Stimulated activated CD8-positive, alpha-beta memory T cell treated with anti-CD3 and anti-CD28 coated beads, Interleukin-15, amount 100 ng/mL, for 24 hours (primary cell): ENCODE measurements at places on chromosomes 2 and 18.

GRCh38 chr2:105796791-105797190 lies 52.1 kb downstream of the NCK2 start:
- DNase-seq = no peak

- DNase-seq = no peak
Measured at GRCh38 chr2:126228531-126228930, 427.4 kb upstream of the GYPC start.

GRCh38 chr2:151241224-151241623 lies 20.4 kb downstream of the RBM43 start:
- DNase-seq = no peak

DNA sequence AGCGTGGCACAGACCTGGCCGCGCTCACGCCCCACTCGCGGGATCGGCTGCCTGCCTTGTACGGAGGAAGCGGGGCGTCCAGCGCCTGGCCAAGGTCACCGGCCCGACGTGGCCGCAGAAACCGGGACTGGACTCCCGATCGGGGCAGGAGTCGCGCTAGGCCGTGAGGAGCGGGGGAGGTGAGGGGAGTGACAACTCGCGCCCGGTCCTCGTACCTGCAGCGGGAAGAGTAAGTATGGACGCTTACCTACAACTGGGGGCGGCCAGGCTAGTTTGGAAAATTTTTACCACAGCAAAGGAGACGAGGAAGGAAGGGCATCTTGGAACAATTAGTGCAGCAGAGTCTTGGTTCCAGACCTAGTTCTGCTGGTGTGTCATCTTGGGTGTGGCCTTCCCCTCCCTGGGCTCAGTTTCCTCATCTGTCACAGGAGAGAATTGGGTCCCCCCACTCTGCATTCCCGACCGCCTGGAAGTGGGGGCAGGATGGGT lies 693 bp downstream of the UBE2F start:
- no peak for DNase-seq

DNA sequence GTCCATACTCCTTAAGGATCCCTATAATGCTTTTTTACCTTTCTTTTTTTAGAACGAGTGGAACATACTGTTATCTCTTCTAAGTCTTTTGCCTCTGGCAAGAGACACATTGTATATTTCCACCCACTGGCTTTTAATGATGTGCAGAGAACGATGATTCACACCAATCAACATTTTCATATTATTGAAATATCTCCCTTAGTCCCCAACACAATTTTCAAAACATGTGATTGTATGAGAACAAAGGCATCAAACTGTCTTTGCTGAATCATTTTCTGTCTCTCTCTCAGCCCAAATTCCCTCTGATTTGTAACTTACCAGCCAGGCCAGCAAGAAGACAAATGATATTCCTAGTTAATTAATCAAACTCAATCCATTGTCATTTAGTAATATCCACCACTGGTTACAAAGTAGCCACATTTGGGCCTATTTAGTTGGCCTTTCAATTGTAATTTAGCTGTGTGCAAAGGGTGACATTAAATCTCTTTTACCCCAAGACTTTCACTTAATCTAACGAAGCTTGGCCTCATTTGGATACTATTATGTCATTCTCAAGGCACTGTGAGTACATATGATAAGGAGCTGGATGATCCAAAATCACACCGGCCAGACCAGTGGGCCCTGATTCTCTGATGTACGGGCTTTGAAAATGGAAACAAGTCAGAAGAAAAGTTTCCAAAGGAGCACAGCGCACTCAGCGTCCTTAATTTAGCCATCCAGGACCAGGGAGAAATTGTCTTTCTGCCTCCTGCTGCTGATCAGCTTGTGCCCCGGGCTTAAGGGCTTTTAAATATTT lies 185.1 kb downstream of the SCG2 start:
- DNase-seq = no peak

GRCh38 chr18:31783059-31783458 lies 22.4 kb upstream of the SLC25A52 start:
- no peak for DNase-seq

GRCh38 chr2:220460257-220460985 lies 833.0 kb downstream of the SLC4A3 start:
- no peak for DNase-seq

DNA sequence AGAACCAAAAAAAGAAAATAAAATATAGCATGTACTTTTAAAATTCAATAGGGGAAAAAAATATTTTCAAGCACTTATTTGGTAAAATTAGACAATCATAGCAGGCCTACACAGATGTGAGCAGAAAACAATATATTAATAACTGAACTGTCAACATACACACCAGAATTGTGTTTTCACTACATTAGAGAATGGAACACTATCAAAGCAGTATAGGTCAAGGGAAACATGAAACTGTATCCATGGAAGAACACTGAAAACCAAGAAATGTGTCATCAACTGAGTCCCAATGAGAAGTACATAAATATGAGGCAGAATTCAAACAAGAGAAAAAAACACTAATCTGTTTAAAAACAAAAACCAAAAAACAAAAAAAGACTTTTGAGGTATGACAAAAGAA lies 132.4 kb downstream of the USP34 start:
- DNase-seq = no peak

DNA sequence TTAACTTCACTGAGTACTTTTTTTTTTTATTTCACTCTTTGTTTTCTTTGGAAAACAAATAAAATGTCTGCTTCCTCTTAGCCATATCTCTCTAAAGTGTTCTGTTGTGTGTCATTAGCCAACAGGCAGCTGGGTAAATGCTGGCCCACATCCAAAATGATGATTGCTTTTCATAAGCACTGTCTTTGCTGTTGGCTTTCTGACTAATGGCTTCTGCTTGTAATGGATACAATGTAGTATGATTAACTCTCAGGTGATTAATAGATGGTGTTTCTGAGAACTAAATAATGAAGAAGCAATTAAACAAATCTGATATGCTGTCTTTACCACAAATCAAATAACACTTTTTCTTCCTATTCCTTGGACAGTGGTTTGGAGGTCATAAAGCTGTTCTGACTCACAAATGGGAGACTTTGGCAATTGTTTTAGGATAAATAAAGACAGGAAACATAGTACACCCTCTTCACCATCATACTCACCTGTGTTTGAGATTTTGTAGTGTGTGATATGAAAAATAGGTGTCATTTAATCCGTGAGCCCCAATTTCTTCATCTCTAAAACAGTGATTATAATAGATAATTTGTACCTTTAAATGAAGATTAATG lies 888.4 kb downstream of the TSN start:
- no peak for DNase-seq

- DNase-seq = no peak
Measured at GRCh38 chr2:232229911-232230310, 148.6 kb upstream of the ALPP start.

DNA sequence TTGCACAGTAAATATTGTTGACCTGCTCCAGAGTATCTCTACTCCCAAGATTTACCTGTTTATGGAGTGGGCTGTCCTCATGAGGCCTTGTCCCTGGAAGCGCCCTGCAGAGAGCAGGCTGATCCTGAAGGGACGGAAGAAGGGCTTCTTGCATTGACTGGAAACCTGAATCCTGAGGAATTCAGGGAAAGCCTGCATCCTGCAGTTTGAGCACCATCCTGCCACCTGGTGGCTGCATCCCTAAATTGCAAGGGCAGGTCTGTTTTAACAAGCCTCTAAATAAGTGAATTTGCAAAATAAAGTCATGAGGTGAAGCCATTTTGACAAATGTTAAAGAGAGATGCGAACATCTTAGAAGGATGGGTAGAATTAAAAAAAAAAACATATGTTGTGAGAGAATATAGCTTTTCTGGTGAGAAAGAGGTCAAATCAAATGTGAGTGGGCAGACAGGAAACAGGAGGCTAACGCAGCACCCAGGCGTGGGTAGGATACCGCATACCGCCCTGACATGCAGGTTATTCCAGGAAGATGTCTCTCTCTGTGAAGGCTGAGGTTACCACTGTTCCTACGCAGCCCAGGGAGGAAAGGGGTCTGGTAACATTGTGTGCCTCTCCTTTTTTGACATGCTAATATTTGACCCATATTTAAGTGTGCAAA lies 754.9 kb downstream of the RNF144A start:
- DNase-seq = peak; percentile 21

DNA sequence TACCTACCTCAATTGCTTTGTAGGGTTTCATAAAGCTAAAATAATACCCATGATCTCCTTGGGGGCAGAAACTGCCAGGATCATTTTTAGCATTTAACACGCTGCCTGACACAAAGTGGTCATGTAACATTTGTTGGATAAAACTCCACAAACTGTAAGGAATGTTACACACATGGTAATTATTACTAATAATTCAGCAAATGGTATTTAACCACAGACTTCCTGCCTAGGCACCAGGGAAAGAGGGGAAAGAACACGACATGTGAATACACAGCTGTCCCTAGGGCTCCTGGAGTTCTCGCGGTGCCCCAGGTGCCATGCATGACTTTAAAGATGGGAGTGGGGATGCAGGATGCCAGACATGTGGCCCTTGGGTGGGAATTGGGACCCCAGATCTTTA lies 43.5 kb downstream of the ASAP2 start:
- DNase-seq = no peak

DNA sequence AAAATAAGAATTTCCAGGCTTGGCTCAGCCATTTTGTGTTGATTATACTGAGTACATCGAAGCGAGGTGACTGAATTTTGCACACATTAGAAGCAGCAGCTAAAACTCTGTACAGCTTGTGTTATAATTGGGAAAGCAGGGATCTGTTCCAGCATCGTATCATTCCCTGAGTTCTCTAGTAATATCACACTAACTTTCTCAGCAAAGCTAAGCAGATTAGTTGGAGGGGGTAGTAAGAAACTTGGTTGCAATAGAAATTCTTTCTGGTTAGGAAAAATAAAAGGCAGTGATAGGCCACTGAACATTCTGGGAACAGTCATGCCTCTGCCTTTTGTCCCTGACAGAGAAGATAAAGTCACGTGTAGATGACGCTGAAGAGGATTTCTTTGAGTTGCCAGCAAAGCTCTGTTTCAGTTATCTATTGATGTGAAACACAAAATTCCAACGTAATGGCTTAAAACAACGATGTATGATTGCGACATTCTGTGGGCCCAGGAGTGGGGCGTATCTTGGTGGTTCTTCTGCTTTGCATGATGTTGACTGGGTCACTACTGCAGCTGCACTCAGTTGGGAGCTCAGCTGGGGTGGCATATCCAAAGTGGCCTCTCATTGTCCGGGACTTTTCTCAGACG lies 202.1 kb upstream of the MEX3C start:
- DNase-seq = no peak

DNA sequence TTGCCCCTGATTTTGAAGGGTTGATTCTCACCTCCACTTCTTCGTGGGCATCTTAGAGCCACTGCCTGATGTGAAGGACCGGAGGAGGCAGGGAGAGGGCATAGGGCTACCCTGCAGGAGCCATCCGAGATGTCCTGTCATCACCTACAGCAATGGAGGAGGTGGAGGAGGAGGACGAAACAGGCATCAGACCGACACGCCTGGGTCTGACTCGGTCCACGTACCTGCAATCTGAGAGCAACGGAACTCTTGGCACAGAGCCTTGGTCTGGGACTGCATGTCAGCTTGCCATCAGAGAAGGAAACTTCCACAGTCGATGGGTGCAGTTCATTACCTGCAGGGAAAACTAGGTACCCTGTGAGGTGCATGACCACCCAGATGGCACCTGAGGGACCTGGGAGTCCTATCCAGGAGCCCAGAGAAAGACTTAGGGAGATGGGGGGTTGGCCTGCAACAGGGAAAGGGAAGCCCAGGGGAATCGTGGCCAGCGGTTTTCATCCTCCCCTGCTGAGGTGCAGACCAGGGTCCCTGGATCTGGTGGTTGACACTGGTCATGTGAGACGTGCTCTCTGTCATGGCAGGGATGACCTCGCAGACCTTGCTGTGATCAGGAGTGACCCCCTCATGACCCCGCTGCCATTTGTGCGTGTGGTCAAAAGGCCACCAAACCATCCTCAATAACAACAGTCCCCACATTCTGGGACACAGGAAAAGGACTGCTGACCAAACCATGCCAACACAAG lies 190.8 kb downstream of the SEPTIN10 start:
- no peak for DNase-seq

- DNase-seq = no peak
Measured at GRCh38 chr2:11824901-11825828, 78.7 kb downstream of the LPIN1 start.

DNA sequence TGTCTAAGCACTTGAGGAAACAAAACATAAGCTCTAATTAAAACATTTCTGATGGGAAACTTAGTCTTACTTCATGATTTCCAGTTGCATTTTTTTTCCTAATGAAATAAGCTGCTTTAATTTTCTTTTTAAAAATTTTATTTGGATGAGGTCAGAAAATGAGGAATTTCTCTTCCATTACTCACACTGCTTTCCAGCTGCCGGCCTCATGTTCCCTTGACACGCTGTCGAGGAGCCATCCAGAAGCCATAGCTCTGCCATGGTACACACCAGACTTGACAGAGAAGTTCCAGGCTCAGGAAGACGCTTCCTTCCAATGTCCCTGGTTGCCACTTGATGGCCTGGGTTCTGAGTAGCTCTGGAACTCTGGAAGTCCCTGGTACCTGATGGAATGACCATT lies 12.1 kb upstream of the MAPRE2 start:
- DNase-seq = no peak

DNA sequence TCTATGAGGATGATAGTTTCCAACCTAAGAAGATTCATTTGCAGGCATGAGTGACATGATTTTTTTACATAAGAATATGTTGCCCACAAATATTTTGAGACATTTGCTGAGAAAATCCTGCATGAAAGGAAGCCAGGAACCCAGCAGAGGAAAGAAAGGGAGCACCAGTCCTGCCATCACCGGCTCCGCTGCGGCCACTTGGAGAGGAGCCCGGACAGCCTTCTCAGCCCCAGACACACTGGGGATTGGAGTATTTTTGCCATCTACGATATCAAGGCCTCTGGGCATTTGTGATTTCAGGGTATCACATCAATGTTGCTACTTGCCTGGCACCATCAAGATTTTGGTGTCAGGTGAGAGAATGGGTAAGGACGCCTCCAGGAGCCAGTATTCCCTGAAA lies 228.3 kb downstream of the PTGR3 start:
- no peak for DNase-seq

GRCh38 chr2:33188799-33189198 lies 242.0 kb downstream of the LTBP1 start:
- no peak for DNase-seq

DNA sequence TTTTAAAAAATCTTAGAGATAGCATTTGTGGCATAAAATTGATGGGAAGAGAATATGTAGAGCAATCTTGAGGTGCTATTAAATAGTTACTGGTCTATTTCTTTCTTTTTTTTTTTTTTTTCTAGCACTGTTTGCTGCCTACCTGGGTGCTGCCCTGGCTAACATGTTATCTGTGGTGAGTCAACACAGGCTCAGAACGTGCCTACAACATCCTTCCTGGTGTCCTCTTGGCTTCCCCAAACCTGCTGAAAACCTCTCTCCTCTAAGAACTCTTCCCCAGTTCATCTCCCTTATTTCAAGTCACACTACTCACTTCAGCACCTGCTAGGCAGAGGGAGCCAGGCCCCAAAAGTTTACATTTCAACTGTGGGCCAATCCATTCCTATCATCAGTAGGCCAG lies 45.1 kb upstream of the SLC14A1 start:
- DNase-seq = no peak

GRCh38 chr2:66481100-66481549 lies 46.2 kb downstream of the MEIS1 start:
- DNase-seq = no peak
